Right atrium auricular region (tissue), 2 donors: ENCODE measurements at places on chromosomes 5 and 9. TPM values are rescaled to one million over a fixed set of nuclear protein-coding genes. Genes with fewer than 3 reads are reported as not detected.

DNA sequence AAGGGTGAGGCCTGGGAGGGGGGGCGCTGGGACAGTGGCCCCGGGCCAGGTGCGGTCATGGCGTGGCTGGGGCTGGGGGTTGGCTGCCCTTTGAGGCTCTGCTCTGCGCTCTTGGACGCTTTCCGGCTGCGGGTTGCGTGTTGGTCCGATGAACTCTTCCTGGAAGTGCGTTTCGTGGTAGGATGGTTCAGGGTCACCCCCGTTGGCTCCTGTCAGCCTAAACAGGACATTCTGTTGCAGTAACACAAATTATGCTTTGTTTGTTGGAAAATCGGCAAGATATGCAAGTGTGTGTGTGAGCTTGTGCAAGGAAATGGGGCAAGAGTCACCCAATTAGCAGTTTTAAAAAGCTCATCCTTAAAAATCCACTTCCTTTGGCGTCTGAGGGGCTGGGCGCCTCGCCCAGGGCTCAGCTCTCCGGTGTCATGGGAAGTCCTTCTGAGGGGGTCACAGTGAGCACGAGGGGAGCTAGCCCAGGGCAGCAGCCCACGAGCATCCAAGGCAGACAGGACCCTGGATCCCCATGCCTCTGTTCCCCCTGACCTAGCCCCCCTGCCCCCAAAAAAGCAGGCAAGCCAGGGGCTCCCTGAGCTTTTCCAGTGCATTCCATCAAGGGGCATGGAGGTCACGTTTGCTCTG, 22.2 kb upstream of the RNU6ATAC start:
- no peak for DNase-seq

BSPRY gene
- total RNA-seq, result 3.8 TPM

HCN1 gene
- 4.4 TPM for total RNA-seq

CNTLN gene
- 5.9 TPM for total RNA-seq

- DNase-seq, result no peak
Observed at GRCh38 chr5:110361471-110361870, 365.0 kb downstream of the TMEM232 start.

GRCh38 chr5:159877894-159878448, 38.3 kb upstream of the ADRA1B start:
- DNase-seq, result no peak

DNA sequence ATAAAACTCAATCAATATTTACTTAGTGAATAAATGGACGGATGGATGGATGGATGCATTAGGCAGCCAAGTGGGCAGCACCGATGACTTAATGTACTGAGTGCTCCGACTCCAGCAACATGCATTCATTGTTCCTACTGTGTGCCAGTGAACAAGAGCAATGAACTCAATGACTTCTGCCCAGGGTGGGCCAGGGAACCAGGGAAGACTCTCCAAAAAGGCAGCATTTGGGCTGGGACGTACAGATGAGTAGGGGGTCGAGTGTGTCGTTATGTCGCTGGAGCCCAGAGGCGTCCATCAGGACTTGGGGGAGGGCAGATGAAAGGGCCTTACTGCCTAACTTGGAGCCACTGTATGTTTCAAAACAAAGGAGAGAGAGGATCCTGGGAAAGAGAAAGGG, 126.4 kb downstream of the KCNIP1 start:
- no peak for DNase-seq

DNA sequence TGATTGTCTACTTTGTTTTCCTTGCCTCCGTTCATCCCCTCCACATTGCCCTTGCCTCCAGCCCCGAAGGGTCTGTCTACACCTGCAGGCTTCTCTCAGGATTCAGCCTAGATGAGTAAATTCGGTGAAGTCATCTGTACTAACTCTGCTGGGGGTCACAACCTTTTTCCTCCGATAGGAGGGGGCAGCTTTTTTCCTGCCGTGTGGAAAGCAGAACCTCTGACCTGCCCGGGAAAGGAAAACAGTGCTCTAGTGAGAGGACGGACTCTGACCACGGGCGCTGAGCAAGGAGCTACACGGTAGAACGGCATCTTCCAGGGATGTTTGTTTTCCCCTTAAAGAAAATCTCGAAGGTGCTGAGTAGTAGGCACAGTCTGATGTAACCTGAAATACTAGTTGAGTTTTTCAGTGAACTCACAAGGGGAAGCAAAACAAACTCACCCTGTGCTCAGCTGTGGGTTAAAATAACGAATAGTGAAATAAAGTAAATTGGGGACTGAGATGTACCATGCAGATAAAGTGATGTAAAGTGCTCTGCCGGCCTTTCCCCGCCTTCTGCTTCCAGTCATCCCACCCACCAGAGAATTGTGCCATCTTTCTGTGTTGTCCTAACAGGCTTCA, 281.8 kb downstream of the AOPEP start:
- no peak for DNase-seq

SGTB gene
- total RNA-seq, result 6.9 TPM

DNA sequence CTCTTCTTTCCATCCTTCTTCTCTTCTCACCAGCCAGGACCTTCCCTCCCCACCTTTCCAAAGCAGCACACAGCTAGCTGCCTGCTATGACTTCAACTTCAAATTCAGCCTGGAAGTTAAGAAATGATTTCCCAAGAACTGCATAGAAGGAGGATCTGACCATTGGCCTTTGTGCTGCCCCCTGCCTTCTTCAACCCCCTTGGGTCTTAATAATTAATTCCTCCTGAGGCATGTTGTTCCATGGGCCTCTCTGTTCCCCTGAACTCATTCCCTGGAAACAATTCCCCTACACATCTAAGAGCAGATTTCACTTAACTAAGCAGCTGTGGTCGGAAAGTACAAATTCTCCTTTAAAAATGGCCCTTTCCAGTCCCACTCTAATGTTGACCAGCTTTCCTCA, 62.4 kb downstream of the ADAMTS12 start:
- DNase-seq, result no peak

GRCh38 chr5:125411744-125412560, 665.5 kb upstream of the ZNF608 start:
- DNase-seq, result no peak

- DNase-seq, result no peak
Observed at GRCh38 chr5:96904054-96904931, 28.0 kb downstream of the ERAP2 start.

GRCh38 chr9:21873540-21874221, 71.2 kb downstream of the MTAP start:
- DNase-seq, result no peak

GRCh38 chr5:87151547-87151946, 116.1 kb upstream of the RASA1 start:
- DNase-seq, result no peak
